Omental fat pad (tissue), 4 donors: ENCODE measurements at places on chromosomes 6 and 20.

DNA sequence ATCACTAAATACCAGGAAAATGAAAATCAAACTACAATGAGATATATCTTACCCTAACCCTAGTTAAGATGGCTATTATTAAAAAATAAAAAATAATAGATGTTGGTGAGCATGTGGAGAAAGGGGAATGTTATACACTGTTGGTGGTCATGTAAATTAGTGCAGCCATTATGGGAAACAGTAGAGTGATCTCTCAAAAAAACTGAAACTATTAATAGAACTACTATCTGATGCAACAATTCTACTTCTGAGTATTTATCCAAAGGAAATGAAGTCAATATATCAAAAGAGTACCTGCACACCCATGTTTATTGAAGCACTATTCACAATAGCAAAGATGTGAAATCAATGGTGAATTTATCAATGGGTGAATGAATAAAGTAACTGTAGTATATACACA lies 48.6 kb downstream of the HLA-A start:
- no peak for DNase-seq

DNA sequence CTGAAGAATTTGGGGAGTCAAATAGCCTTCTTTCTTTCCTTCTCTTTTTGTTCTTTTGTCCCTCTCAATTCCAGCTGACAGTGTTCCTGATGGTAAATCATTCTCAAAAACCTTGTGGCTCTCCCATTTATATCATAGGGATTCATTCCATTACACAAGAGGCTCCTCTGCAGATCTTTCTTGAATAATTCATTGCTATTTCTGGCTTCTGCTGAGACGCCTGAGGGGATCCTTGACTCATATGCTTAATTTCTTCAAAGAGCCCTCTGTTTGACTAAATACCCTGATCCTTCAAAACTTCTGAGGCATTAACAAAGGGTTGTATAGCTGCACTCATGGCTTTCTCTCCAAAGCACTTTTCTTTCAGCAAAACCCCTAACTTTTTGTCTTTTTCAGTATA lies 289.3 kb downstream of the FARS2 start:
- DNase-seq, result no peak

GRCh38 chr6:21609881-21610329 lies 16.4 kb downstream of the SOX4 start:
- DNase-seq, result no peak

GRCh38 chr6:49649988-49650387 lies 13.3 kb upstream of the RHAG start:
- DNase-seq, result no peak

- DNase-seq, result no peak
Measured at GRCh38 chr20:47146686-47147085, 209.8 kb downstream of the ZMYND8 start.

GRCh38 chr6:142329486-142330113 lies 27.8 kb downstream of the ADGRG6 start:
- DNase-seq, result no peak
